NCI-H1436 treated with DMSO at 0.1 percent for 48 hours (cell line): ENCODE measurements at places on chromosomes 1 and 21.

DNA sequence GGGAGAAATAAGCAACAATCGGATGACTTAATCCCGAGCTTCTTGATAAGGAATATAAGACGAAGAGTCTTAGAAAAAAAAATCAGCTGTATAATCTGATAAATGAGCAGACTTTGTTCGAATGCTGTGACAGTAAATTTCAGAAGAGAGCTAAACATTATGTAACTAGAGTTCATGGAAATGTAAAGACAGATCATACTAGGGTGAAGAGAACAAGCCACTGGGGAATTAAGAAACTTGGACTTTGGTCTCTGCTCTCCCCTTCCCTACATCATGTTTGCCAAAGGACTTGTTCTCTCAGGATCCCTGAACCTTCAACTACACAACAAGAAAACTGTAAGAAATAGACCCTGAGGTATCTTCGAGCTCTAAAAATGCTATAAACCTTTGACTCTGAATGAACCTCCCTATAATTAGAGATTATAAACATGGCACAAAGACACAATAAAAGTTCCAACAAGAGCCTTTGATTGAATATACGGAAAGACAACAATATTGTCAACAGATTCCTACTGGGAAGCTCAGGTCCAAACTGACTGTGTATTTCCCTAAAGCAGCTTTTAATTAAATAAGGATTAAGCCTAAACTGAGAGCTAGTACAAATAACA is 27.5 kb downstream of the FRRS1 start:
- DNase-seq: no peak

DNA sequence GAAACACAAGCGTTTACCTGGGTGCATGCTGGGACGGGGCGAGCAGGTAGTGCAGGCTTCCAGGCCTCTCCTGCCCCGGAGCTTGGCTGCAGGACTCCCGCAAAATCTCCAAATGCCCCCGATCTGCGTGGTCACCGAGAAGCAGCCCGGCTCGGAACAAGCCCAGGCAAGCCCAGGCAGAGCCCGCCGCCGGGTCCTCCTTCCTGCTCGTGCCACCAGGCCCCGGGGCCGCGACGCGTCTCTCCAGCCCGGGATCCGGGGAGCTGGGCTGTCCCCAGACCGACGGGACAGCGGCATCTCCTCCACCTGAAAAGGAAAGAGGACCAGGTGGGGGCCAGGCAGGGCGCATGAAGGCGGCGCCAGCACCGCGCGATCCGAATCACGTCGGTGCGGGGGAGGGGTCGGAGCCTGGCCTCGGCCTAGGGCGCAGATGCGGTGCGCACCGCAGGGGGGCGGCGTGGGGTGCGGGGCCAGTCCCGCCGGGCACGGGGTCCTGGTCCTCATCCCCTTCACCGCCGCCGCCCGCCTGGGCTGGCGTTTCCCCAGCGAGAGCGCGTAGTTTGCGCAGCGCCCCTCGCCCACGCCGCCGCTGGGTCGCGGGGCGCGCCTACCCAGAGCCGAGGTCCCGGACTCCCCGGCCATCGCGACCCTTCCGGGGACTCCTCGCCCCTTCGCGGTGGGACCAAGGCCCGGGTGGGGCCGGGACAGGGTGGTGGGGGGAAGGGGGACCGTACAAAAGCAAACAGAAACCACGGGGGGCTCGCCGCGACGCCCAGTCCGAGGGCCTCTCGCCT is 52.4 kb upstream of the H6PD start:
- no peak for DNase-seq

- no peak for DNase-seq
Observed at GRCh38 chr1:54006508-54006907, 11.5 kb downstream of the LDLRAD1 start.

GRCh38 chr1:192703283-192704206 is 67.6 kb downstream of the RGS13 start:
- no peak for DNase-seq

- no peak for DNase-seq
Observed at GRCh38 chr1:3032371-3033039, 11.2 kb downstream of the ACTRT2 start.

GRCh38 chr1:240189386-240189989 is 97.8 kb downstream of the FMN2 start:
- no peak for DNase-seq

GRCh38 chr1:244139655-244140054 is 88.6 kb downstream of the ZBTB18 start:
- no peak for DNase-seq

GRCh38 chr1:234967121-234967520 is 161.5 kb downstream of the TOMM20 start:
- DNase-seq: no peak

DNA sequence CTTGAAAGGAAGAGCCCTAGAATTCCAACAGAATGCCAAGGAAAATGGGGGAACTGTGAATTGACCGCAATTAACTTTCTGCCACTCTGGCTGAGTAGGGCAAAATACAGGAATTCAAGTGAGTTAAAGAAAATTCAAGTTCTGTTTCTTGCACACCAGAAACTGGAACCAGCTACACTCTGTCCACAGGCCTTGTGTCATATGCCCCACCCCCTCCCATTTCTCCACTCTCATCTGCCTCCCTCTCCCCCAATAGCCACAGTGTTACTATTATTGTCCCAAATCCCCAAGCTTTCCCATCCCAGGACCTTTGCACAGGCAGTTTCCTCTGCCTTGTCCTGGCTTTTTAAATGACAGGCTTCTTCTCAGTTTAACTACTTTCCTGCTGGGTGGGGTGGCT is 4.3 kb upstream of the STK40 start:
- DNase-seq: no peak

GRCh38 chr1:186244825-186245224 is 130.2 kb downstream of the TPR start:
- DNase-seq: no peak

DNA sequence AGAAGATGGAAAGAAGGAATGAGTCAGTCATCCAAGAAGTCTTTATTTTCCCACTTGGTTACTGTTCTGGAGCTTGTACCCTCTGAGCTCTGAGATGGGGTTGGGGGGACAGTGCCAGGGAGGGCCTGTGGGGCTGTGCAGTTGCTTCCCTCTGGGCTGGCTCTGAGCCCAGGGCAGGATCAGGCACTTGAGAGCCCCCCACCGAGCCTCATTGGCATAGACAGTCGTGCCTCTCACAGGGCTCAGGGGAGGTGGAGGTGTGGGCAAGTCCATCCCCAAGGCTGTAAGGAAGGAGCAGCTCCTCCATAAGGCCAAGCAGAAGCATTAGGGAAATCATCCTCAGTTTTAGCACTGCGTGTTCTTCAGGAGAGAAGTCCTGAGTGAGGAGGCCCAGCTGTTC is 2.5 kb upstream of the ARL8A start:
- DNase-seq: no peak

DNA sequence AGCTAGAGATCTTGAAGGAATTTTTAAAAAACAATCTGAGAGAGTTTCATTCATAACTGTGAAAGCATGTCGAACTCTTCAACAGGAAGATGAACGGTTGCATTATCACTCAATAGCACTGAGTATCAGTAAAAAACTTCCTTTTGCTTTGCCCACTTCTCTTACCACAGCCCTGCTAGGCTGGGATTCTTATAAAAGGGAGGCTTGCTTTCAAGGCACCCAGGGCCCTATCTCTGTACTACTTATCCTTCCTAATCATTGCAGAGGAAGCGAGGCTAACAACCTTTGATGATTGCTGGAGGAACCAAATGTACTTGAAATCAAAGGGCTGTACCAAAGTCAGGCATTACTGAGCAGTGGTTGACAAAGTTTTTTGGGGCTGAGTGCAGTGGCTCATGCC is 71.2 kb downstream of the SNRPE start:
- DNase-seq: no peak

GRCh38 chr21:41687633-41688032 is 79.2 kb downstream of the RIPK4 start:
- no peak for DNase-seq

DNA sequence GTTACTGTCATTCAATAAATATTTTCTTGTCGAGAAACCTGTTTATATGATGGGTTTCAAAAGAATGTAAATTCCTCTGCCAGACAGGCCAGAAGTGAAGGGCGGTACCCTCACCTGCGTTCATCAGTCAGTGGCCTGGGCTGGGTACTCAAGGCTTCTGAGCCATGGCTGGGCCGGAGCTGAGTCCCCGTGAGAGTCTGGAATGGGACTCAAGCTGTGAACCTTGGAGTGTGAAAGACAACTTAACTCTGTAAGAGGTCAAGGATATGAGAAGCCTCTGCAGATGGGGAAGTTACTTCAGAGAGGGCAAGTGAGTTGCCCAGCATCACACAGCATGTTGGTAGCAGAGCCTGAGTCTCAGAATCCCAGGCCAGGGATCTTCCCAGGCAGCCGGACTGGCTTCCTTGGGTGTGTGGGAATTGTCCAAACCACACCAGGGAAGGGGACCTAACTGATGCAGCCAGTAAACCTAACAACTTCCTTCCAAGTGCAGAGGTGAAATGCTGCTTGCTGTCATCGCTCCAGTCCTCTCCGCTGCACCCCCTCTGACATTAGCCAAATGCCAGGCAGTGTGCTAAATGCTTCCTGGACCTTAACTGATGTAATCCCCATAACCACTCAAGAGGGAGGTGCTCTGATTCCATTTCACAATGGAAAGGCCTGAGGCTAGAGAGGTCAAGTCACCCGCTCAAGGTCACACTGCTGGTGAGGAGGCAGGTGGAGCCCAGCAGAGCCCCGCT is 4.8 kb downstream of the DISP3 start:
- no peak for DNase-seq

DNA sequence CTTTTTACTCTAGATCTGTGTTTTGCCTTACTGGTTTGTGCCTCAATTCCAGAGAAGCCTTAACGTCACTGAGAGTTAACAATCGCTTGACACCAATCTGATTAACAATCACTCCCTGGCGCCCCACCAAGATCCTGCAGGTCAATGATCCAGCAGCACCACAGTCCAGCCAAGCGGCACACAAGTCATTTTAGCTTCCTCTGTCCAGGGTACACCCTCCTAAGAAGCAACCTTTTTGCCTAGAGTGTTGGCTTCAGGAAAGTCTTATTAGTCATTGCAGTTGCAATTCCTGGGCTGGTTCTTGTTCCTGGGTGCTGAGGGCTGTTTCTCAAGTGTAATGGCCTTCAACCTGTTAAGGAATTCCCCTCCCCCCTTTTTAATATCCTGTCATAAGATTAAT is 323.0 kb upstream of the USP25 start:
- DNase-seq: no peak

- no peak for DNase-seq
Observed at GRCh38 chr1:71228241-71228640, 147.4 kb upstream of the ZRANB2 start.

DNA sequence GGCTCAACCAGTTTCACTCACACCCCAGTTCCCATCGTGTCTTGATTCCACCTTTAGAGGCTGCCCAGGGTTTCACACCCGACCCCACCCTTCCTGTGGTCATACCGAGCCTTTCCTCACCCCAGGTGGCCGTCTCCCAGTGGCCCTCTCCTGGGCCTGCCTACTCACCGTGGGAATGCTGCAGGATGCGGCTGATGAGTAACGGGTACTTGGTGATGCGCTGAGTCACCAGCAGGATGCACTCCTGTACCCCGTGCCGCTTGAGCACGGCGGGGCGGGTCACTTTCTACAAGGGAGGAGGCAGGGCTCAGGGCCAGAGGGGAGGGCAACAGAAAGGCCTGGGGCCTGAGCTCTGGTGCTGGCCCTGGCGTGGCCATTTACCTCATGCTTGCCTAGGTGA is 16.4 kb downstream of the ARHGEF2 start:
- no peak for DNase-seq

DNA sequence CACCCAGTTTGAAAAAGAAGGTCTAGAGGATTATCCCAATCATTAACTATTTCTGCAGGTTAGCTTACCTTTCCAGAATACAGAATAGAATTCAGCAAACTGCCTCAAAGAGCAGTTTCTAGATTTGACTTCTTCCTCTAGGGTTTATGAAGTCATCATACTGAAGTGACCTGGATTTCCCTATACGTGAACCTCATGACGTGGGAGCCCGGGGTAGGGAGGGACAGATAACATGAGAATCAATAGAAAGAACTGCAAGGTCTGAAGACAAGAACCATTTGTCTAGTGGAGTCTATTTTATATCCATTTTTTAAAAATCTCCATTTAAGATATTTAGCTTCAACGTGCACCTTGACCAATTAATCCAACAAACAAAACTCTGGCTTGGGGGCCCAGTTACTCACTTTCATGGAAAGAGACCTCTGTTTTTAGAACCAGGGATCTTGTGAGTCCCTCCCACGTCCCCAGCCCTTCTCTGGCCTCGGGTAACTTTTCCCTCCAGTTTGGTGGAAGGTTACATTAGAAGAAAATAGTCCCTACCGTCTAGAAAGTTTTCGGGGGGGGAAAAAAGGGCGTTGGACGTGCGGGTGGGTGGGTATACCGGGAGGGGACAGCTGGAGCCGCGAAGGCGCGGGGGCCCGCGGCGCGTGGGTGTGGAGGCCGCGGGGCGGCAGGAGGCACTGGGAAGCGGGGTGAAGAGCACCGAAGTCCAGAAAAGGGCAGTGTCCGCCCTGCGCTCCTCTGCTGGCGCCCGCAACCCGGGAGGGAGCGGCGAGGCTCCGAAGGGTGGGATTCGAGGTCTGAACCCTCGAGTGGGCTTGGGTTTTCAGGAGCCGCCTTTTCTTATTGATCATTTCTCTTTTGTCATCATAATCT is 13.8 kb upstream of the POGZ start:
- DNase-seq: no peak

DNA sequence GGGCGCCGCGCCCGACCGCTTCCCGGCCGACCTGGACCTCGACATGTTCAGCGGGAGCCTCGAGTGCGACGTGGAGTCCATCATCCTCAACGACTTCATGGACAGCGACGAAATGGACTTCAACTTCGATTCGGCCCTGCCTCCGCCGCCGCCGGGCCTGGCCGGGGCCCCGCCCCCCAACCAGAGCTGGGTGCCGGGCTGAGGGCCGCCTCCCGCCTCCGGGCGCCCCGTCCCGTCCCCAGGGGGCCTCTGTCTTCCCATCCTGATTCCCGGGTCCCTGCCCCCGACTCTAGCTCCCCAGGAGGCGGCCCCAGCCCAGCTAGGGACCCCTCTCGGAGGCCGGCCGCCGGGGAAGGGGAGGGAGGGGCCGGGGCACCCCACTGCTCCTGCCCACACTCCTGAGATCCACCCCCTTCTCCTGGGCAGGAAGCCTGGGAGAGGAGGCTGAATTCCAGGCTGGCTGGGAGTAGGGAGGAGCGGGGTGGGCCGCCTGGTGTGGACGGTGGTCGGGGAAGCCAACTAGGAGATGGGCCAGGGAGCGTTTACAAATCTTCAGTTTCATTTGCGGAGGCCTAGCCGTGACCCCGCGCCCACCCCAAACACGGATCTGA is 21.4 kb downstream of the FOXO6 start:
- DNase-seq: no peak

DNA sequence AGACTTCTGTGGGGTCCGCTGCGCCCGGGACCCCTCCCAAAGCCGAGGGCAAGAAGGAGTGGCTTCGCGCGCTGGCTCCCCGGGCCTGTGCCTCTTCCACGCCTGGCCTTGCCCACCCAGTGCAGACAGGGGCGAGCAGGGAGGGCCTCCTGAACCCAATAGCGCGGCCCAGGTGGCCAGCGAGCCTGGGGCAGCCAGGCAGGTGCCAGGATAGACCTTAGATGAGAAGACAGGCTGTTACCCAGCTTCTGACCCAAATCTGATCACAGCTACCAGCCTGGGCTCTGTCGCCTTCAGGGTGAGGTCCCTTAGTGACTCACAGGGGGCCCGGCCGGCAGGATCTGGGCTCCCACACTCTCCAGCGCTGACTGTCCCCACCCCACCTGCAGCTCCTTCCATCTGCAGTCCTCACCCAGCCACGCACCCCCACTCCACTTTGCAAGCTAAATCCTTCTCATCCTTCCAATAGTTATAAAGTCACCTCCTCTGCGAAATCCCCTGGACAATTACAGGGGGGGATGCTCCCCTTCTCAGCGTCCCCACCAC is 9.6 kb downstream of the CLEC20A start:
- no peak for DNase-seq

GRCh38 chr1:83887483-83887882 is 111.4 kb downstream of the TTLL7 start:
- no peak for DNase-seq
